Muscle of leg (tissue), 16 donors: ENCODE measurements at places on chromosomes 16 and 17. TPM values are rescaled to one million over a fixed set of nuclear protein-coding genes. Genes with fewer than 3 reads are reported as not detected.

Gene NUDT7
- total RNA-seq: 4.3 TPM

Gene MYOCD
- 0.44 TPM for total RNA-seq

Gene TBC1D26
- total RNA-seq: 0.31 TPM

Gene MYH8
- 1,461 TPM for total RNA-seq

Gene SLFN14
- 0.22 TPM for total RNA-seq

Gene GAS2L2
- 0.04 TPM for total RNA-seq

Gene ATXN2L
- 27.1 TPM for total RNA-seq

Gene EMC8
- 18.1 TPM for total RNA-seq

Gene CIITA
- total RNA-seq: 0.98 TPM

Gene TOX3
- total RNA-seq: 0.44 TPM

Gene RAB11FIP4
- 0.89 TPM for total RNA-seq

Gene KRTAP16-1
- not detected for total RNA-seq

Gene HSD3B7
- total RNA-seq: 13.7 TPM

Gene CRYBA1
- not detected for total RNA-seq

Gene CD79B
- total RNA-seq: 3.8 TPM

Gene ACE
- 5.1 TPM for total RNA-seq

Gene ANKS4B
- total RNA-seq: not detected
